Ovary (tissue), 10 donors: ENCODE measurements at places on chromosomes 5 and 9. TPM values are rescaled to one million over a fixed set of nuclear protein-coding genes. Genes with fewer than 3 reads are reported as not detected.

GRCh38 chr5:117072439-117072838 is 497.8 kb upstream of the SEMA6A start:
- no peak for DNase-seq

Gene SH3PXD2B
- 49.9 TPM for polyA plus RNA-seq

- DNase-seq: no peak
These were observed 18.2 kb upstream of the CDC20B start for GRCh38 chr5:55191165-55191564.

Gene TCF7
- 2.5 TPM for polyA plus RNA-seq

Gene IZUMO3
- polyA plus RNA-seq: not detected

DNA sequence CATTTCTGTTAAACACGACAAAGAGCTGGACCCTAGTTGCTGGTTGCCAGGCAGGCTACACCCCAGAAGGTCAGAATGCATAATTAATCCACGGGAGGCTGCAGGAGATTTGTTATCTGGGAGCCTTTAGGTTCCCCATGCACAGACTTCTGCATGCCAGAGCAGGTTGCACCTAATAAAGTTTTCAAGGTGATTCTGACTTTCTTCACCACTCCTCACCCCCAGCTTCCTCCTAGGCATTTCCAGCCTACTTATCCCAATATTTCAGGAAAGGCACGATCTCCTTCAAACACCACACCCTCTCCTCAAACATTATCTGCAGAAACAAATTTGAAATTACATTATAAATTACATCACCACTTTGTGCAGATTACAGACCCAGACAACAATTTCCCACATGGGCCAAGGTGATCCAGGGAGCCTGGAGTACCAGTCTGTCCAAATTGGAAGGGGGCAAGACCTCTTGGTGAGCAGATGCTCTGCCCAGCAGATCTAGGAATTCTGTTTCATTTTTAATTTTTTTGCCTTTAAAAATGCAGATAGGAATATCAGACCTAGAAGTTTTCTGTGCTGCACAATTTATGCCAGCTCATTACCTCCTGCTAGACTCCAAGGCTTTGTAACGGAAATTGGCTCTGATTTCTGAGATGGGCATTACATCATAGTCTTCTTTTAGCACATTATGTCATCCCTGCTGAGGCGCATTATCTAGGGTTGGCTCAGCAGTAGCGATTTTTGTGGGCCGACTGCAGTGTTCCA is 363.4 kb upstream of the SLC30A5 start:
- peak; percentile 26 for DNase-seq

DNA sequence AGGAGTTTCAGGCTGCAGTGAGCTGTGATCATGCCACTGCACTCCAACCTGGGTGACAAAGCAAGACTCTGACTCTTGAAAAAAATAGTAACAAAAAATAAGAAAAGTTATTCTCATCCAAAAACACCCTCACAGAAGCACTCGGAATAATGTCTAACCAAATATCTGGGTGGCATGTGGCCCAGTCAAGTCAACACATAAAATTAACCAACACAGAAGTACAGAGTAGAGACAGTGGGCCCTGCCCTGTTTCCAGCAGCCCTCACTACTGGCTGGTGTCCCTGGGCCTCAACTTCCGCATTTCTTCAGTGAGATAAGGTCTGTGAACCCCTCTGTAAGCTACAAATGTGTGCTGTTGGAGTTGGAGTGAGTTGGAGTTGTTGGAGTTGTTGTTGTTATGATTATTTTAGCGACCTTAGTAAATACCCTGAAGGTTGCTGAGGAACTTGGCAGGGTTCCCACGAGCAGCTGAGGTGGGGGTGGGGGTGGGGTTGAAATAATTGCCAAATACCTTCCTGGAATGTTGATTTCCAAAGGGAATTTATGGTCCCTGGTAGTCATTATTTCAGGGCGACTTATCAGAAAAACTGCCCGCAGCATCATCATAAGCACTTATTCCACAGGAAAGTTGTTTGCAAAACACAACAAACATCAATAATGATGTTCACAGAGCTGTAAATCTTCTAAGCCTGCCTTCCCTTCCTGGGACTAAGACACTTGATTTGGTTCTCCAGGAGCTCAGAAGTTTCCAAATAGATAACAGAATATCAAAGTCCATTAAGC is 30.2 kb downstream of the C5orf15 start:
- no peak for DNase-seq
